GM20000 (cell line): ENCODE measurements at places on chromosomes 11 and 22.

DNA sequence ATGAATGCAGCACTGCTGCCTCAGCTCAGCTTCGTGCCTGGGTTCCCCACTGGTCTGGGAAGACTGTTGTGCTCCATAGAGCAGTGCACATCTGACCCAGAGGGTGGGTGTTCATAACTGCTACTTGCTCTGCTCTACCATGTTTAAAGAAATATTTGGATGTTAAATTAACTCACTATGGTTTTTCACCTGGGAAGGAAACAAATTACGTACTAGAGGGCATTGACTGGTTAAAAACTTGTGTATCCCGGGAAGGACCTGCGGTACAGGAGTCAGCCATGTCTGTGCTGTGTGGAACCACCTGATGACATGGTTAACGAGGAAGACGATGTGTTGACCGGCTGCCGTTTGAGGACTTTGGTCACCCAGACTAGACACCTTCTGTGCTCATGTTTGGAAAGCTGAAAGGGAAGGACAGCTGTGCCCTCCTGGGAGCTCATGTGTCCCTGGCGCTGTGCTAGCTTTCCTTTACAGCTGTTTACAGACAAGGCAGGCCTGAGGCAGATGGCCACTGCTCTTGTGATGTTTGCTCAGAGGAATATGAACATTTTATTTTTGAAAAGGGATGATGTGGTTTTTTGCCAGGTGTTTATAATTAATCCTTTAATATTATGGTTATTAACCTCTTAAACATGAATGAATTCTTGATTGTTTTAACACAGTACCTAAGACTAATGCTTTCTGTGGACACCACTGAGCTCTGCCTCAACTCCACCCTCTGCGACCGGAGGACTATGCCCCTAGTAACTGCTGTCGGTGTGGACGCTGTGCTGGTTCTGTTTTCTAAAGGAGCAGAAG is 14.3 kb upstream of the AIFM3 start:
- DNase-seq, result no peak

DNA sequence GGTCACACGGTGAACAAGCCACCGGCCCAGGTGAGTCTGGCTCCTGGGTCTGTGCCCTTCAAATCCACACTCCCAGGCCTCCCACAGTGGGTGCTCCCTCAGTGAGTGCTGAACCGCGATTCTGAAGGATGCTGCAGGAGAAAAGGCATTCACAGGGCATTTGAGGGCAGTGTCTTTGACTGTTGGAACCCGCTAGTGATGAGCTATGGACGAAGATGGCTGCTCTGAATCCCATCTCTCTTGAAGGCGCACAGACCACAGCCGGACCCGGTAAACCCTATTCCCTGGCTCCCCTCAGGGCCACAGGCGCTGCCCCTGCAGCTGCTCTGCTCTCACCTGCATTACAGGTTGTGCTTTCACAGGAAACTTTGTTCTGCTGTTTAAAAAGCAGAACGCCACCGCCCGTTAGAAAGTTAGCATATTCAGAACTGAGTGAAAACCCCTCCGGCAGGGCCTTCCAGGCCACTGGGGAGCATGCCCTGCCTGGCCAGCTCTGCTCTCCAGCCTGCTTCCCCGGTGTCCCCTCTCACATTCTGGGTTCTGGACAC is 3.2 kb downstream of the LRRC32 start:
- DNase-seq, result no peak

DNA sequence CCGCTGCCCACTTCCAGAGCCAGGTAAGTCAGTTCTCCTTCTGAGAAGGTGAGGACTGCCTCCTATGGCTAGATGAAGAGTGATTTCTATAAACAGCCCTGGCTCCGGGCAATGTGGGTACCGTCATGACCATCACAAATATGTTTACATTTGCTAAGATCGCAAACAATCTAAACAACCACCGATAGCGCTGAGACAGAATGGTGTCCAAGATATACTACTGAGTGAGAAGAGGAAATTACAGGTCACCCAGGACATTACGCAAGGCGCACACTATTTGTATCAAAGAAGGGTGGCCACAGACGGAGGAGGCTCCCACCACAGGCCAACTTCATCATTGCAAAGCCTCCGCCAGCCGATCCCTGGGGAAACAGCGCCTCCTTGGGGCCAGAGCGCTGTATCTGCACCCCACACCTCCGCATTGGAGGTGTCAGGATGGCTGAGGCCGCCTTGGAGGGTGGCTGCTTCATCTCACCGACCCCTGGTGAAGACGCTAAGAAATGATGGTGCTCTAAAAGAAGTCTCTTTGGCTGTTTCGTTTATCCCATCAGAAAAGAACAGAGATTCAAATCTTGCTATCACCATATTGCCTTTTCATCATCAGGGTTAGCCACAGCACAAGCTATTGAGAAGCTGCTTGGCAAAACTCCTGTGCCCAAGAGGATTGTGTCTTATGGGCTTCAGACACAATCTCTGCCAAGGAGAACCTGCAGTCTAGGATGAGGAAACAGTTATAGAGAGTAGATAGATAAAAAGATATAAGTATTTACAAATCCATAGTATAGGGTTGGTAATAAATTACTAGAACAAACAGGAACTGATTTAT is 12.3 kb upstream of the ASRGL1 start:
- DNase-seq, result peak; percentile 70

DNA sequence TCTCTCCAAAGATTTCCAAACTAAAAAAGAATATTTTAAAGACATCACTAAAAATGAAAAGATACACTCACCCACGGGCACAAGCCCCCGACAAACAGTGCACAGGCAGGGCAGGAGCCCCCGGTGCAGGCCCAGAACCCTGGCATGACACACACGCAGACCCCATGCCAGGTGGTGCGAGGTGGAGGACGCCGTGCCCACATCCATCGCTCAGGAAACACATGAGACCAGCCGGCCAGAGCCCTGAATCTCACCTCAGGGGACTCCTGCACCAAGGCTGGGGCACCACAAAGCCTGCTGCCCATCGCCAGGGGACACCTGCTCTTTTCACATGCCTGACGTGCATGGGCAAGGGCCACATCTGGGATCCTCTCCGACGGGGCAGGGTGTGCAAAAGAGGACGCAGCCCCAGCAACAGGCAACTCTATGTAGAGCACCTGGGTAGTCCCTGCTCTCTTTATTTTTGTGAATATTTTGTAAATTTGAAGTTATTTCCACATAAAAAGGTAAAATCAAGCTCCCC is 13.4 kb downstream of the BRD1 start:
- DNase-seq, result no peak

DNA sequence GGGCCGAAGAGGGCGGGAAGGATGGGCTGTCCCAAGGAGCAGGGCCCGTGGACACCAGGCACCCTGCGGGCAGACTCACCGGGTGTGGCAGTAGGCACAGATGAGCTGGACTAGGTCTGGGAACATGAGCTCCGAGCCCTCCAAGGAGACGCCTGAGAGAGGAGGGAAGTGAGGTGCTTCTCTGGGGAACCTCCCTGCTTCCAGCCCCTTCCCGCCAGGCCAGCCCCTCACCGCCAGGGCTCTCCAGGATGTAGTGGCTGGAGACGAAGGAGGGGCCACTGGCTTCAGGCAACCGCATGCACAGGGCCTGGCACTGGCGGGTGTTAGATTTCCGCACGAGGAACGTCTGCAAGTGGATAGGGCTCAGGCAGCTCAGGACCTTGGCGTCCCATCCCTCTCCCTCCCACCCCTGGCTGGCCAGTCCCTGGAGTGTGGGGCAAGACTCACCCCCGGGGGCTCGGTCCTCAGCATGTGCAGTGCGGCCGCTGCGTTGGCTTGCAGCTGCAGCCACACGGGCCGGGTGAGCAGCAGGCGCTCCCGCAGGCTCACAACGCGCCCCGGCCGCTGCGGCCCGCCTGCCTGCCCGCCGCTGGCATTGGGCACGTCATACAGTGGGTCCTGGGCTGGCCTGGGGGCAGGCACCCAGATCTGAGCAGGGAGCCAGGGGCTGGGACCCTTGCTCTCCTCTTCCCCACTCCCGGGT is 552 bp downstream of the RIN1 start:
- no peak for DNase-seq

DNA sequence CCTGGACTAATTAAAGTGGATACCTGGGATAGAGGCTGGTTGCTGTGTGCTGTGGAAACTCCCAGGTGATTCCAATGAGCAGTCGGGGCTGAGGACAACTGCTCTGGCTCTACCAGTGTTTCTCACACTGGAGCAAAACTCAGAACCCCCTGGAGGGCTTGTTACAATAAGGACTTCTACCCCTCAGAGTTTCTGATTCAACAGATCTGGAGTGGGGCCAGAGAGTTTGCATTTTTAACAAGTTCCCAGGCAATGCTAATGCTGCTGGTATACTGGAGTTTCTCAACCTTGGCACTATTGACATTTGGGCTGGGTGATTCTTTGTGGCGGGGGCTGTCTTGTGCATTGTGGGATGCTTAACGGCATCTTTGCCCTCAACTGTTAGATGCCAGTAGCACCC is 353.7 kb downstream of the MIAT start:
- DNase-seq, result no peak

DNA sequence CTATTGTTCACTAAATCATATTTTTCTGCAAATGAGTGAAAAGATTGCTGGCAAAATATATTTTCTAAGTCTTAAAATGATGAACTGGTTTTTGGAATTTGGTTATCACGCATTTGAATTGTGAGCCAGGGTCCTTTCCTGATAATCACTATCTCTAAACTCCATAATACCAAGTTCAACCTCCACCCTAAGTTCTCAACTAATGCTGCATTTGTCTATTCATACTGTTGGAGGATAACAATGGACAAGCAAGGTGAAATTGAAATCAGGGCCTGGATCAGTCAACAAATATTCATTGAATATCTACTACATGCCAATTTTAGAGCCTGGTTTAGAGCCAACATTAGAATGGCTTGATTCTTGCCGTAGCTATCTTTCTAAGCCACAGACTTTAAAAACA is 4.7 kb upstream of the PCF11 start:
- DNase-seq, result no peak

GRCh38 chr11:46247090-46247489 is 30.4 kb upstream of the CREB3L1 start:
- DNase-seq, result no peak

DNA sequence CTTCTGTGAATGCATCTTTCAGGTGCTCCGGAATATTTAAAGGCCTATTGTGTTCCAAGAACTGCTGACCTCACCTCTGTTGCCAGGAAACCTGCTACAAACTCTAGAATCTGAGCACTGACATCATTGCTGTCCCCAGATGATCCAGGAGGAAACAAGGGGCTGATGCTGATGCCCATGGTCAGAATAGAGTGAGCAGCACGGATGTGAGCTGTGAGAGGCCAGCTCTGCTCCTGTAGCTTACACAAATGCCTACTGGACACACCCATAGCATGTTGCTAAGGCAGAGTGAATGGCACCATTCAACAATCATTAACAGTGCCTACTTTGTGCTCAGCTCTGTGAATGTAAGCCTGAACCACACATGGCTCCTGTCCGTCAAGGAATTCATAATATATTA is 276.7 kb upstream of the API5 start:
- DNase-seq, result no peak

DNA sequence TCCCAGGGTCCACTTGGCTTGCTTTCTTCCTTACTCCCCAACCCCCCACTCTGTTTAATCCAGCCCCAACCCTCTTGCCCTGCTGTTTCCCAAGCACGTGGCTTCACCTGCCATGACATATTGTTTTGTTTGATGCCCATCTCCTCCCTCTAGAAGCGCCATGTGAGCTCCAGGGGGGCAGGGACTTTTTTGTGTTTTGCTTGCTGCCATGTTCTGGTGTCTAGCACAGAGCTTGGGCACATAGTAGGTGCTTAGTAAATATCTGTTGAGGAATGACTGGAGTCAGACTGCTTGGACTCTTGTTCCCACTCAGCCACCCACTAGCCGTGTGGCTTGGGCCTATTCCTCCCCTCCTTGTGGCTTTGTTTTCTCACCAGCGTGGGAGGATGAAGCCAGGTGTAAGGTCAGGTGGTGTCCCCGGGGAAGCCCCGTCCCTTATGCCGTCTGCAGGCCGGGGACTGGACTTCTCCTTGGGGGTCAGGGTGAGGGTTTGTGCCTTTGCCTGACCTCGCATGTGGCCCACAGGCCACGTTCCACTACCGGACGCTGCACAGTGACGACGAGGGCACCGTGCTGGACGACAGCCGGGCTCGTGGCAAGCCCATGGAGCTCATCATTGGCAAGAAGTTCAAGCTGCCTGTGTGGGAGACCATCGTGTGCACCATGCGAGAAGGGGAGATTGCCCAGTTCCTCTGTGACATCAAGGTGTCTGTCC is 3.8 kb downstream of the AIP start:
- peak; percentile 86 for DNase-seq

DNA sequence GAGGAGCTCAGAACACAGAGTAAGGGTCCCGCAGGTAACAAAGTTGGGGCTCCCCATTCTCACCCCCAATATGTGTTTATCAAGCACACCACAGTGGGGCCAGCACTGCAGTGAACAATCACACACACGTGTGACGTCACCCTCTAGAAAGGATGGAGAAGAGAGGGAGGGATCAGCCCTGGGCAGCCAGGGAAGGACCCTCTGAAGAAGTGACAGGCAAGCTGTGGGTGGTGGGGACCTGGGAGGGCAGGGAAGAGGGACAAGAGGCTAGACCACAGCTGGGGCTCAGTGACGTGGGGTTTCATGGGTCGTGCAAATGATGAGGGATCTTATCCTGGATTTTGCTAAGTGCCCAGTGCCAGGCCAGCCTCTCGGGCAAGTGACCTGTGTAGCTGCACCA is 28.7 kb upstream of the MYEOV start:
- no peak for DNase-seq

DNA sequence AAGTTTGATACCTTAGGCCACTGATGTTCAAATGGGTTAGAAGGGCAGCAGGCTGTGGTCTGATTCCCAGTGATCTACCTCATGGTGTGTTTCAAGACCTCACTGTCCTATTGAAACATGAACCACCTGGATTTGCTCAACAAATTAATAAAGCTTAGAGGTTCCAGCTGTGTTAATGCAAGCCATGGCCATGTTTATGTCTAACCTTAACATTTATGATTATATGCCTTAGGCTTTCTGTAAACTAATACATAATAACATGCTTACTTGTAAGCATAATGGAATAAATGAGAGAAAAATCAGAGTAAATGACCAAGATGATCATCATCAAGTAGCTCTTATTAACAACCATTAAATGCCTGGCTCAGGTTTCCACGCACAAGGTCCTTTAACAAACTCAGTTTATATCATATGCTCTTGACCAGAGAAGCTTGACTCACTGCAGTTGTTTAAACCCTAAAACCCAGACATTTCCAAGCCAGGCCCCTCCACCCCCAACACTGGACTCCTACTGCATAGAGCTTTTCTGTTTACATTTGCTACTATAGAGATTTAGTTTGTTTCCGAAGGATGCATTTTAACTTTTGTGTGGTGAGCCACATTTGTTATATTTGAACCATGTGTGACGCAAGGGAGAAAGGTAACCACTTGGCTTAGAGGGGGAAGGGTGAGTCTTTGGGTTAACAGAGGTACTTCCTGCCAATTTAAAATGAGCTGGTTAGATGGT is 43.7 kb downstream of the KREMEN1 start:
- no peak for DNase-seq

GRCh38 chr22:45071618-45072017 is 61.8 kb upstream of the PHF21B start:
- DNase-seq, result no peak
